ENCODE measurements at places on chromosomes 7 and 10. TPM values are rescaled to one million over a fixed set of nuclear protein-coding genes. Genes with fewer than 3 reads are reported as not detected.

The OR6B1 gene
- not detected for total RNA-seq

The SKIDA1 gene
- total RNA-seq: 0.73 TPM

The SCIN gene
- under 0.01 TPM for total RNA-seq

The NHLRC2 gene
- 9.9 TPM for total RNA-seq

The EMX2 gene
- 1.1 TPM for total RNA-seq

The KIAA1217 gene
- total RNA-seq: 7.3 TPM

The SLC29A3 gene
- 2.9 TPM for total RNA-seq

Data from subcutaneous preadipocyte (primary cell).